Mesendoderm (in vitro differentiated cells): ENCODE measurements at places on chromosomes 5 and 9.

DNA sequence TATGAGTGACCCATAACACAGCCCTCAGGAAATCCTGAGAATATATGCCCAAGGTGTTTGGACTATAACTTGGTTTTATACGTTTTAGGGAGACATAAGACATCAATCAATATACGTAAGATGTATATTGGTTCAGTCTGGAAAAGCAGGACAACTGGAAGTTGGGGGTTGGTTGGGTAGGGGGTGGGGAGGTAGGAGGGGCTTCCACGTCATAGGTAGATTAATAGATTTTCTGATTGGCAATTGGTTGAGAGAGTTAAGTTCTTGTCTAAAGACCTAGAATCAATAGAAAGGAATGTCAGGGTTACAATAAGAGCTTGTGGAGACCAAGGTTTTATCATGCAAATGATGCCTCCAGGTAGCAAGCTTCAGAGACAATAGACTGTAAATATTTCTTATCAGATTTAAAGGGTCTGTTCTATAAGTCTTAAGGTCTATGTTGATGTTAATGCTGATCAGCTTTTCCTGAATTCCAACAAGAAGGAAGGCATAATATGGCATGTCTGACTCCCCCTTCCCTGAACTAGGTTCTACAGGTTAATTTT is 2267.7 kb upstream of the ACO1 start:
- peak; percentile 58 for DNase-seq

DNA sequence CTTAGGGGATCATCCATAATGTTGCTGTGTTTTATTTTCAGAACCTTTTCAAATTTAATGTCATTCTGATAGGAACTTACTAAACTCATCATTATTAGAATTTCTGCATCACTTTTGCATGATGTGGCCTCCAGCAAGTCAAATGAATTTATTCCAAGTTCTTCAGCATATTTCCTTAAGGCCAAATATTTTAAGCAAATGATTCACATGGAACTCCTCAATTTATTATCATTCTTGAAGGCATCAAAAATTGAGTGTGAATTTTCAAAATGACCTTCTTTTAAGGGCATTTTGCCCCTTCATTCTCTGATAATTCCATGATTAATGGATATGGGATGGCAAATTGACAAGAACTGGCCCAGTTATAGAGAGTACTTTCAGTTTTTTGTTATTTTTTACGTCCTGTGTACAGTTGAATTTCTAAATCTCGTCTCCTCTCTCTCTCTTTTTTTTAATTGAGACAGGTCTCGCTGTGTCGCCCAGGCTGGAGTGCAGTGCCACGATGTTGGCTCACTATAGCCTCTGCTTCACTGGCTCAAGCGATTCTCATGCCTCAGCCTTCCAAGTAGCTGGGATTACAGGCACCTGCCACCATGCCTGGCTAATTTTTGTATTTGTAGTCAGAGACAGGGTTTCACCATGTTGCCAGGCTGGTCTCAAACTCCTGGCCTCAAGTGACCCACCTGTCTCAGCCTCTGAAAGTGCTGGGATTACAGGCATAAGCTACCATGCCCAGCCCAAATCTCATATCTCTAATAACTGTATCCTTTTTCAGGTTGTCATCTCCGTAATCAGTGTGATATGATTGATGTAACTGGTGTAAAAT is 29.1 kb downstream of the GPR21 start:
- DNase-seq = no peak

GRCh38 chr5:1341863-1342262 is 3.0 kb downstream of the CLPTM1L start:
- DNase-seq = no peak

DNA sequence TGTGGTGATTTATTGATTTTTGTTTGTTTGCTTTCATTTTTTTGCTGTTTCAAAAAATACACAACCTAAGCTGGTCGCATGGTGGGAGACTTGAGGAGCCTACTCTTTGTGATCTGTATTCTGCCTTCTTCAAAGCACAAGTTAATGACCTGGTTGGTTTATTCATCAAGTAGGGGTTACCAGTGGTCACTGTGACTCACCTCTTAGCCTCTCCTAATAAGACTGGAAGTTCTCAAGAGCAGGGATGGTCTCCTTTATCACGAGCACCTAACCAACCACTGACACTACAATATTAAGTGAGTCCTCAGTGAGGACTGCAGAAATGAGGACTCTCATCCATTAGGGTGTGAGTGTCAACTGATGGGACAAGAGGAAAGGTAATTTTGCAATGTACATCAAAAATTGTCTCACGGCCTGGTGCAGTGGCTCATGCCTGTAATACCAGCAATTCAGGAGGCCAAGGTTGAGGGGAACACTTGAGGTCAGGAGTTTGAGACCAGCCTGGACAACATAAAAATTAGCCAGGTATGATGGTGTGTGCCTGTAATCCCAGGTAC is 13.6 kb upstream of the MTMR12 start:
- no peak for DNase-seq

- DNase-seq = no peak
Observed at GRCh38 chr5:91111473-91112238, 271.5 kb downstream of the ARRDC3 start.

- DNase-seq = no peak
Observed at GRCh38 chr9:127935765-127936221, 1.9 kb downstream of the DPM2 start.

DNA sequence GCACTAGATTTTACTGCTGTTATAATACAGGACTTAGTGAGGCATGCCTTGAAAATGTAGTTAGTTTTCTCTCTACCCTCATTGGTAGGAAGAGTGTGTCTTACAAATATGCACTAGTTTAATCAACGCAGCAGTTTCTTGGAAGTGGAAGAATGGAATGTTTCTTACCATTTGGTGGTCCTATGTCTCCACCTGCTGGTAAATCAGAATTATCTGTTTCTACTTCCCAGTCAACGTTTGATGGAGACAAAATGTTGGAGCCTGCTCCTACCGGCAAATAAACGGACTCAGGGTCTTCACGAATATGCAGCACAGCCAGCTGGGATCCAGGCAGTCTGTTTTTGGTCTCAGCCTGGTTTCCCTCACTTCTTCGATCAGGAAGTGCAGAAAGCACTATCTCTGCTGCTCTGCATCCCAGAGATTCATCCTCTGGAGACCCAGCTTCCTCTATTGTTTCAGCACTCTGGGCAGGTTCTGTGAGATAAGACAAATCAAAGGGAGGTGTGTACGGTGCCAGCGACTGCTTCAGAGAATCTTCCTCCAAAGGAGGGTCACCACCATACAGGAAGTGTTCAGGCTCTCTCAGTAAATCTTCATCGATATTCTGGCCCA is 59.5 kb upstream of the PCA3 start:
- peak; percentile 87 for DNase-seq
